Stimulated activated CD4-positive, alpha-beta T cell treated with anti-CD3 and anti-CD28 coated beads, Interleukin-1b, Interleukin-23, amount 100 ng/mL, for 4 hours (primary cell): ENCODE measurements at places on chromosomes 2 and 18.

DNA sequence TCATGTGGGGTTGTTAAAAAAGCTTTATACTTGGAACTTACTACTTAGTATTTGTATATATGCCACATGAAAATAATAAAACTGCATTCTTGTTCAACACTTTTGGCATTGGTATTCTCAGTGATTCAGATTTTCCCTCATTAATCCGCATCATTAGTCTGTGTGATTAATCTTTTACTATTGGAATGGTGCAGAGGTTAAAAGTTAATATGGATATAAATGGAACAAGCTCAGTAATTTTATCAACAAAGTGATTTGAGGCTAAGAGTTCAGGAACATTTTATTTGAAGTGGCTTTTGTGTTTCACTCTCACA lies 45.4 kb upstream of the REG3G start:
- no peak for DNase-seq

DNA sequence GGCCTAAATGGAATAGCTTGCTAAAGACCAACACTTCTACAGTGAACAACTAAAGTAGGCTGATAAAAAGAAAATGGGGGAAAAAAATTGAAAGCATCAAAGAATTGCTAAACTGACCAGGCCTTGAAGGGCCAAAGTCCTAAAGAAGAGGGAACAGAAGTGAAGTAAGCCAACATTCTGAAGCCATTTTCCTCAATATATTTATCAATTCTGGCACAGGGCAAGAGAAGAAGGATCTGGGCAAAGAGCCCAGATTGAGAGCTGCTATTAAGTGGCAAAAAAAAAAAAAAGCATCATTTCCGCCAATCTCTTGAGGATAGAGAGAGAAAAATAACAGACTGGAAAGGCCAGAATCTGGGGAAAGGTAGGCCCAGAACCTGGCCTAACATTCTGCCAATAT lies 25.7 kb downstream of the FANCL start:
- no peak for DNase-seq

- DNase-seq: no peak
These were observed 1.7 kb upstream of the POU3F3 start for GRCh38 chr2:104852090-104852666.

DNA sequence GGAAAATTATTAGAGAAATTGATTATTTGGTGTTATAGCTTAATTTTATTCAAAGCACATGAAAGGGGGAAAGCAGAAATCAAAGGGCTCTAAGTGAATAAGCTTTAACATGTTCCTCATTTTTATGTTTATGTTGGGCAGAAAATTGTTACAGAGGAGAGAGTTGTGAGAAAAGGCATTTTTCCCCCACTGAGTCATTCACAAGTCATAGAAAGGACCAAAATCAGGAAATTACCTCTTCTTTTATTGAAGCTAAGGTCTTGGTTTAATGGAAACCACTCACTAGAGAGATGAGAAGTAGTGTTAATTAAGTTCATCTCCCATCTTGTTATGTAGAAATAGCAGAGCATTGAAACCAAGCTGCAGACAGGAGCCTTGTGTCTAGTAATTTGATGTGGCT lies 175.3 kb upstream of the THUMPD2 start:
- no peak for DNase-seq

GRCh38 chr2:148994341-148994740 lies 44.2 kb upstream of the LYPD6B start:
- no peak for DNase-seq

DNA sequence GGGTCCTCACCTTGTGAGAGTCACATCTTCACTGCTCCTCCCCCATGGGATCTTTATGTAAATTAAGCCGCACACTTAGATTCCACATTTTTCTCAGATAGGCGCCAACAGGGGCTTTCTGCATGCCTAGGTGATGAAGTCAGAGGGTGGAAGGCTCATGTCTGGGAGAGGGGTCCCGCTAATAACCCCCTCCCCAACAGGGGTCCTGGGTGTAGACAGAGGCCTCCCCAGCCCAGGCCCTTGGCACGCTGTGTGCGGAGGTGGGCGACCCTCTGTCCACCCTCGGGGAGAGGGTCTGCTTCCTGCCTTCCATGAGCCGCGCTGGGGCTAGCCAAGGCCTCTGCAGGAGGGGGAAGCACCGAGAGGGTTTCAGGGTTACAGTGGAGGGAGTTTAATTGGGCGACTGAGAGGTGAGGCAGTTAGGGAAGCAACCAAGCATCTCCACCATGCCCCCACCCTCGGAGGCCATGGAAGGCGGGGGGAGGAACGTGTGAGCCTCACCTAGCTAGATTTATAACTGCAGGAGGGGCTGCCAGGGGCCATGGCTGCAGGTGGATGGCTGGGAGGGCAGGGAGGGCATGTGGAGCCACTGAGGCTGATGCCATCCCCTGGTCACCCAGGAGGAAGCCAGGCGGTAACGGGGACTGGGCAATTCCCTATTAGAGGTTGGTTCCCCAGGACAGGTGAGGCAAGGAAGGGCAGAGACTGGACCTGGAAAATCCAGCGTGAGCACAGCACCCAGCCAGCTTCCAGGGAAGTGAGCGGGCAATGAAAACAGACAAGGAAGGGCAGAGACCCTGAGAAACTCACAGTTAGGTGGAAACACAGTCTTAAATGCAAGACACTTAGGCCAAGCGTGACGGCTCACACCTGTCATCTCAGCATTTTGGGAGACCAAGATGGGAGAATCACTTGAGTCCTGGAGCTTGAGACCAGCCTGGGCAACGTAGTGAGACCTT lies 7.7 kb upstream of the PXDN start:
- DNase-seq: no peak

DNA sequence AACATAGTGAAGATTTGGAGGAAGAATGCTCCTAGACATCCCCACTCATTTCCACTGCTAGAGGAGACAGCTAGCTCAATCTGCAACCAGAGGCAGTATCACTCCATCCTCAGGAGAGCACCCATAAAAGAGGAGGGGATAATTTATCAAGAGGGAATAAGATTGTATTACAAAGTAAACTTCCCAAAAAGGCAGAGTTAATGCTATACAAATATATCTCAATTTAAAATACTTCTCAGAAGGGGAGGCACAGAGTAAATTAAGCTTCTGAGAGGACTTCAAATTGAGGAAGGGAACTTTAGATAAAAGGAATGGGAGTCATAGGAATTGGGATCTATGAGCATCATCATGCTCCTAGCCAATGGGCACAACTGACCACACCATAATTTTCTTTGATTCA lies 29.1 kb downstream of the EXOC6B start:
- no peak for DNase-seq

DNA sequence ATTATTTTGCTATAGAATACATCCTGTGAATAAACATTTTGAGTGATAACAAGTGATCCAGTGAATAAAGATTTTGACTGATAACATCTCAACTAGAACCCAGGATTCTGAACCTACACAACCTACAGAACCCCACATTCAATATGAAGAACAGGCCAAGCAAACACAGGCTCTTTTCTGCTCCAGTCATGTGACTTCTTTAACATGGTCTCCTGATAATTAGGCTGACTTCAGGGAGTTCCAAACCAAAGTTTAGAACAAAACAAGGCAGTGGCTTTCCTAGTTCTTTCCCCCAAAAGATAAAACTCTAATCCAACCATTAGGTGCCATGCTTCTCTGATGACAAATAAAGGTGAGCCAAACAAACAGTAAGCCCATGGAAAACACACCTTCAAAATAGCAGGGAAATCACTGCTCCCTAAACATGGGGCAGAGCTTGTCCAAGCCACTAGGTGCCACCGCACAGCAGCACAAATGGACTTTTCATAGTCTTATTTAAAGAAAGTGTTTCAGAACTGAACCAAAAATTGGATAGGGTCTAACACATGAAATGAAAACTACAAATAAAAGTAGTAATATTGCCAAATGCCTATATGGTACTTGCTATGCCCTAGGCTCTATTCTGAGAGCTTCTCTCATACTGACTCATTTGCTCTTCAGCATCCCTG lies 95.3 kb downstream of the EVA1A start:
- DNase-seq: no peak

GRCh38 chr18:37318360-37319355 lies 246.9 kb downstream of the CELF4 start:
- no peak for DNase-seq

DNA sequence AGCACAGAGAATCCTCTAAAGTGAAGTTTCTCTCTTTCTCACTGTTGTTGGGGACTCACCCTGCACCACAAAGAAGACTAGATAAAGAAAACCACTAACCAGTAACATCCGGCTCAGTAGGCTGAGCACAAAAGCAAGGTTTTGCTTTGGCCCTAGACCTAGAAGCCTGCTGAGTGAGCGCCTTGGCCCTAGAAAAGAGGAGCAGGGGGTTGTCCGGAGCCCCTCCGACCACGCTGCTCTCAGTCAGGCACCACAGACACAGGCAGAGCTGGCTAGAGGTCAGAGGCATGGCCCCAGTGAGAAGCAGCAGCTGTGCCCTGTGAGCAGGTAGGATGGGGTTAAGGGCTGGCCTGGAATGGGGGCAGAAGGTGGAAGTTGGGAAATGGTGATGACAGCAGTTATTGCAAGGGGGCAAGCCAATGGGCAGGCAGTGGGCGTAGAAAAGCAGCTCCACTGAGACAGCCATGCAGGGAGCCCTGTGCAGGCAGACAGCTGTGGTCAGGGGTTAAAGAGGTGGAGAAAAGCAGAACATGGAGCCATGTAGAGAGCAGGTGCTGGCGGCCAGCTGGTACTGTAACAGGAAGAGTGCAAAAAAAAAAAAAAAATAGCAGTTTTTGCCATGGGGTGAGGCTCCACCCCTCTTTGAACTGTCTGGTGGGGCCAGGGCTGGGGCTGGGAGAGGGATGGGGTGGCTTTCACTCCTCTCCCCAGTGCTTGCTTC lies 36.9 kb upstream of the SLC14A1 start:
- no peak for DNase-seq

- no peak for DNase-seq
These were observed 36.3 kb upstream of the AP1S3 start for GRCh38 chr2:223873672-223874071.

DNA sequence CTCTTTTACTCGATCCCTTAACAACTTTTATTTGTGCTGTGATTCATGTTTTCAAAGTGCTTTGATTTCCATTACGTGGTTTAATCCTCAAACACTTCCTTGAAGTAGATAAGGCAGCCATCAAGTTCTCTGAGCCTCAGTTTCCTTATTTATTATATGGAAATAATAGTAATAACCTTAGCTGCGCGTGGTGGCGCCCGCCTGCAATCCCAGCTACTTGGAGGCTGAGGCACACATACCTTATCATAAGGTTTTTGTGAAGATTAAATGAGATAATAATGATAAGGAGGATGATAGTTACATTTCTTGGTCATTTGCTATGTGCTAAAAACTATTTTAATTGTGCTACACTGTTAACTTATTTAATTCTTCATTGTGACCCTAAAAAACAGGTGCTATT lies 305.7 kb downstream of the NRXN1 start:
- DNase-seq: no peak

GRCh38 chr2:236768393-236769140 lies 198.9 kb downstream of the ACKR3 start:
- DNase-seq: no peak
